ENCODE measurements at places on chromosomes 4 and X.
A peak's percentile ranks its signal among the peaks of the same experiment; 100 is the strongest.

DNA sequence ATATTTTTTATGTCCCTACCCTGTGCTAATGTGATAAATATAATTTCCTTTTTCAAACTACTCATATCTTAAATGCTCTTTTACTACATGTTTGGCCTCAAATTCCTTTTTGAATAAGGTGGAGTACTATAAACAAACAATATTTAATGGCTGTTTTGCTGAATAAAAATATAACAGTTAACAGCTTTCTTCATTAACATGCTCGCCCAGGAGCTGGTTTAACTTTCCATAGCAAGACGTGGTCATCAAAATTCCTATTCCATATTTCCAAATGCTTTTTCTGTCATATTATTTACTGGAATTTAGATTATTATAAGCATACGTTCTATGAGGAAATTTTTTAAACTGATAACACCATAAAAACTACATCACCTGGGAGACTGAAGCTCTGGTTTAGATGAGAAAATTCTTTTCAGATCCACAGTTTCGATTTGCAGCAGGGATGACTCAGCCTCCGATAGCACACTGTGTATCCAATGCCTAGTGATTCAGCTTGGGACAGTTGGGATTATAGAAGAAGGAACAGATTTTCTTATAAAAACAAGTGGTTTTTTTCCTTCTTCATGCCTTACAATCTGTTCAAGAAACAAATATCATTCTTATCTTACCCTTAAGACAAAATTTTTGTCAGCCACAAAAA lies 129.1 kb downstream of the FBXO8 start:
- peak; percentile 19 for DNase-seq

GRCh38 chr4:156018383-156018782 lies 64.7 kb upstream of the CTSO start:
- DNase-seq: no peak

DNA sequence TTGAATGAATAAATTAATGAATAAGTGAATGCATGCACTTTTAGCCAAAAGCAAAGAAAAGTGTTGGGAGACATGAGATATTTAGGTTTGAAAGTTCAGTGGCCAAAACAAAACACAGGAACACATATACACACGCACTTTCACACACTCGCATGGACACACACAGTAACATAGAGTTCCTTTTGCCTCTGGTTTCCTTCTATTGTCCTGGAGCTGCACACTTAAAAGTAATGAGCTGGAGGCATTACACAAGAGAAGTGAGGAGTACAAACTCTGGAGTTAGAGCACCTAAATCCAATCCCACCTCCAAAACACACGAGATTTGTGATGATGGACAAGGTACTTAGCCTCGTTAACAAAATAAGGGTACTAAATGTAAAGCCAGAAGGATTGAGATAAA lies 18.7 kb downstream of the PPA2 start:
- no peak for DNase-seq

DNA sequence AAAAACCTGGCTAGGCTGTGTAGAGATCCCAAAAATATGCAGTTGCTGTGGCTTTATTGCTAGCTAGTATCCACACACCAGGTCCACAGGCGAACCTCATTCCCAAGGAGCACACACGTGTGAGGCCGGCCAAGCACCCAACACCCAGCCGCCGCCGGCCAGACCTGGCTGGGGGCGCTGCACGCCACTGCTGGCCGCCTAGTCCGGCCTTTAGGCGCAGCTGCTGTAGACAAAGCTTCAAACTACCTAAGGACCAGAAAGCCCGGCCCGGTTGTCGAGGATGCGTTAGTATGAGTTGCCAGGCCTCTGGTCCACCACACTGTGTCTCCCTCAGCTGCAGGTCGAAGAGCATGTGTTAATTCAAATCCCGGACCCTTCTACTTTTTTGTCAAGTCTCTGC lies 3.1 kb downstream of the POU3F4 start:
- peak; percentile 36 for DNase-seq

GRCh38 chr4:72629540-72629939 lies 60.5 kb upstream of the ADAMTS3 start:
- DNase-seq: peak; percentile 38

GRCh38 chrX:38881066-38881465 lies 79.8 kb downstream of the MID1IP1 start:
- DNase-seq: no peak

DNA sequence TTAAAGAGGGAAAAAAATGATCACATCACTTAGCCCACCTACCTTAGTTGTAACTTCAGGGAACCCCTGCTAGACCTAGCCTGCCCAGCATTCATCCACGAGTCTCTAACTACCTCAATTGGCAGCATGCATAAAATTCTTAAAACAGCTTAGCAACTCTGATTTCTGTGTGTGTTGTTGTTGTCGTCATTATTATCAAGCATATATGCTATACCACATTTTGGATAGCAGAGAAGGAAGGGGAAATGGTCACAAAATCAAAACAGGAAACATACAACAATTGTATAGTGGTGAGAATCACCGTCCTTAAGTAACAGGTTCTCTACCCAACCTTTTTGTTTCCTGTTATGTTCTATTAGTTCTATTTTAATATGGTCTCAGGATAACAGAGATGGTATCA lies 2.7 kb upstream of the ACOT9 start:
- no peak for DNase-seq

All from astrocyte (in vitro differentiated cells and primary cell).